ENCODE measurements at places on chromosomes 7 and 10.

DNA sequence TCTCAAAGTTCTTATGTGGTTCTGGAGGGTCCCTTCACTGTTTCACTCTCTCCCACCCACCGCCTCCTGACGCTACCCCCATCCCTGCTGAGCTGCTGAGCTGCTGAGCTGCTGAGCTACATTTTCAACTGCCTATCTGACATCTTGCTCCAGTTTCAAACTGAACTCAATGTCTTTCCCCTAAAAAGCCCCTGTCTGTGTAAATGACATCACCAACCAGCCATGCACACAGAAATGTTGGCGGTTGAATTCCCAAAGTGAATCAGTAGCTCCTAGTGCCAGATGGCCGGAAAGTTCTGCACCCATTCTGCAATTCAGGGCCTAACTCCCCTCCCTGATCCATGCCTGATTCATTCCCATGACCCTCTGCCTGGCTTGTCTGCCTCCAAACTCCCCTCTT lies 71.2 kb downstream of the WNT2 start:
- ATAC-seq = no peak

- ATAC-seq = no peak
Measured at GRCh38 chr7:68474661-68475216, 1123.5 kb upstream of the AUTS2 start.

GRCh38 chr7:86962623-86963022 lies 96.8 kb downstream of the ELAPOR2 start:
- no peak for ATAC-seq

DNA sequence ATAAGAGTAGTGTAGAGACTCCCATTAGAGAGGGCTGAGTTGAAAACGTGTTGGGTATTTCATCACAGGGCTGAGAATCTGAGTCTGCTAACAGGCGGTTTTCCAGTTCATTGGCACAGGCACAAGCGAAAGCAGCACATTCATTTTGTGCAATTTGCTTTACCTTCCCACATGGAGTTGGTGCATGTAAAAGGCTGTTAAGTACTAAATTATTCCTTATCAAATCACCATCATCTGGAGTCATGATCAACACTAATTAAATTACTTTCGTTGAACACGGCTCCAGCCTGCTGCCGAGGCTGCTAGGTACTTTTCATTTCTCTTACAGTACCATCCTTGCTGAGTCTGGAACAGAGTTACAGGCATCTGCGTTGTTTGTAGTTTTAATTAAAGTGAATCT lies 43.8 kb downstream of the ETV1 start:
- no peak for ATAC-seq

GRCh38 chr7:28347475-28348318 lies 64.6 kb upstream of the CREB5 start:
- ATAC-seq = no peak

DNA sequence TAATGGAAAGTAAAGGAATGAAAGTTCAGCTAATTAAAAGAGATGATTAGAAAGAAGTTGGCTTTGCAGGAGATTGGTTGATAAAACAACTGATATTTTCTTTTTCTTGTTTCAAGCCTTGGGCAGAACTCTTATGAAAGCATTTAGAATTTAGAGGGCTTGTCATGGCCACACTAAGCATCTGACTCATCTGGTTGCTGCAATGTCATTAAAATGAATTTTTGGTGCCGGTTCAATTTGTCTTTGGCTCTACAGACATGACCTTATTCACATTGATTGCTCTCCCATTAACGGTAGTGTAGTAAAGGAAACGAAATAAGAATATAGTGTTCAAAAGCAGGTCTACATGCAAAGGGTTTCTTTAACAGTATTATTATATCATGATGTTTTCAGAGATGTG lies 1012.4 kb upstream of the C7orf33 start:
- ATAC-seq = no peak

- ATAC-seq = no peak
Measured at GRCh38 chr7:16189026-16189715, 232.2 kb downstream of the CRPPA start.

DNA sequence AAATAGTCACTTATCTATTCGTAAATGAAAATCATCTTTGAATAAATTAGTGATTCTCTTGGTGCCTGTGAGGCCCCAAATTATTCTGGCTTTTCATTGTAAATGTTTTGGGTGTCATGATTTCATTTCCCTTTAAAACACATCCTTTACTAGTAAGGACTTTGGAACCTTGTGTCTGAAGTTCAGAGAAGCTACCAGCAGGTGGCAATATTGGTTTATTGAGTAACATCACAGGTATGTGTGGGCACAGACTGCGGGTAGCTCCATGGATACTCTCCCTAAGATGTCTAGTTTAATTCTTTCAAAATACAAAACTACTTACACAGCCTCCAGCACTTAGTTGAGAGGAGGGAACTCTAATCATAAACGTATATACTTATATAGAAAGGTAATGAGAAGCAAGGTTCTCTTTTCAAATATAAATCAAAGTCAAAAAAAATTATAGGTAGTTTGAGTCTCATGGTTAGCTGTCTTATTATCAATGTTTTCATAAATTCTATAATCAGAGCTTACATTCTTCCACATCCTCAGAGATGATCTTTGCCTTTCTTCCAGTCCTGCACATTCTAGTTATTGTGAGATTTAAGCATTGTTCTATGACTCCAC lies 449.6 kb downstream of the GRM8 start:
- peak; percentile 67 for ATAC-seq

GRCh38 chr7:8560501-8560900 lies 127.1 kb downstream of the NXPH1 start:
- ATAC-seq = no peak

DNA sequence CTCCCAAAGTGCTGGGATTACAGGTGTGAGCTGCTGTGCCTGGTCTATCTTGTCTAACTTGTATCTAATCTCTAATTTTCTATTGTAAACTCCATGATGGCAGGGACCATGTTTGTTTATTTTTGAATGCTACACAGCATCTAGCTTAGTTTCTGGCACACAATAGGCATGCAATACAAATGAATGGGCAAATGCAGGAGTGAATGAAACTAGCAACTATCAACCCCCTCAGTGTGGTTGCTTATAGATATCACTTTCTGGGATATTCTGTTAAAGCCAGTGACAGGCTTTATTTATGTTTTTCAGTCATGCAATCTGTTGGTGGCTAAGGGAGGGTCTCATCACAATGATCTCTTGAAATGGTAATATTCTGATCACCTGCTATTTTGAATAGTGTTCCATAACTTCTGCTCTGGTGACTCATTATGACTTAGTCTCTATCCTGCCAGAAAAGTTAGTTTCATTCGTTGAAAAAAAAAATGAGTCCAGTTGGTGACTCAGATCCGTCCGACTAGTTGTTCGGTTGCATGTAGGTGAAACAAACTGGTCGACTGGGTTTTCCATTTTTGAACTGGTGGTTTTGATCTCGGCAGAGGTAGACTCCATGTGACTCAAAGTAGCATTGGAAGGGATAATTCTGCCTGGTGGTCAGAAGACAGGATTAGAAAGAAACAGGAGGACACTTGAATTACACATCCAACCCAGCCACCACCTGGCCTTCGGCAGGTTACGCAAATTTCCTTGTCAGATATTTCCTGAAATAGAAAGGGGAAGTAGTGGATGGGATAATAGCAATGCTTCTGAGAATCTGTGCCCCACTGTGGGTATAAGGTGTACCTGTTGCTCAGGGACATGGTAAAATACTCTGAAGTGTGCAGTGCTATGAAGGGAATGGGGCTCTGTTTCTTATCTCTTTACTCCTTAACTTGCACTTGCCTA lies 76.8 kb downstream of the GATA3 start:
- ATAC-seq = peak; percentile 85

DNA sequence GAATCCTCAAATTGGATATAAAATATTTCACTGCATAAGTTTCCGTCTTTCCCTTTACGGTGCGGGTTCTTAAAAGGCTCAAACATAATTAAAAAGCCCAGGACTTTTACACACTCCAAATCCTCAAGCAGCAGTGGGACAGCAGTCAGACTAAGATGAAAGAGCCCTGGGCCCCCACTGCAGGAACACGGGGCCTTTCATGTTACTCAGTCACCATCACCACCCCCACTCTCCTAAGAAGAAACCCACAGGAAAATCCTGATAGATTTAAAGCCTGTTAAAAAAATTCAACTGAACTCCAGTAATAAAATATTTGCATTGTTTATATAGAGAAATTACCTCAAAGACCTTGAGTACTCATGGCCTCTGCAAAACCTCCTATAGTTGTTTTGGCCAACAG lies 74.0 kb upstream of the TRIL start:
- ATAC-seq = no peak

- ATAC-seq = no peak
Measured at GRCh38 chr7:16587790-16588189, 57.8 kb downstream of the ANKMY2 start.

GRCh38 chr10:72852508-72852907 lies 41.0 kb upstream of the OIT3 start:
- no peak for ATAC-seq

GRCh38 chr7:100641463-100641859 lies at the start of gene TFR2:
Gene TFR2, minus strand, starts transcription at chr7:100641552. Its CDS starts 43 bp downstream, at chr7:100641509.
- no peak for ATAC-seq

DNA sequence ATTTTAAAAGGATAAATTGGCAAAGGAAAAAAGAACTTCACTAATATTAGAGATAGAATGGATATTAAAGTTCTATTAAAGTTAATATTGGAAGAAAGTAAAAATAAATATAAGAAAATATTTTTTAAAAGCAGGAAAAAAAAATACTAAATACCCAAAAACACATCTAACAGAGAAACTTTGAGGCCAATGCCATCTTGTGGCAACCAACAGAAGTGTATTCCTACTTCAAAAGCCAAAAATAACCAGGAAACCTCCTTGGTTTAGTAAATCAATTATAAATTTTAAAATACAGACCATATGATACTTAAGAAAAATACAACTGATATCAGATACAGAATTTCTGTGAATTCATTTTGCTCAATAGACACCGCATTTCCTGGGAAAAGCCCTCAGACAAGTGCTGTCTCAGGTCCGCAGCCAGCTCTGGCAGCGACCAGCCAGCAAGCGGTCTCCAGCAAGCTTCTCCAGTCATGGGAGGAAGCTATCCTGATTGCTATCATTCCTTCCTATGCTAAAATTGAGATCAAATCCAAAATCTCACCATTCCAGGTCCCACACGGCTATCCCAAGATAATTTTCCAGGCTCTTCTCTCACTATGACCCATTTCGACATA lies 65.3 kb downstream of the LMBR1 start:
- ATAC-seq = no peak
